ENCODE measurements at places on chromosomes 7 and 10.
A peak's percentile ranks its signal among the peaks of the same experiment; 100 is the strongest.

DNA sequence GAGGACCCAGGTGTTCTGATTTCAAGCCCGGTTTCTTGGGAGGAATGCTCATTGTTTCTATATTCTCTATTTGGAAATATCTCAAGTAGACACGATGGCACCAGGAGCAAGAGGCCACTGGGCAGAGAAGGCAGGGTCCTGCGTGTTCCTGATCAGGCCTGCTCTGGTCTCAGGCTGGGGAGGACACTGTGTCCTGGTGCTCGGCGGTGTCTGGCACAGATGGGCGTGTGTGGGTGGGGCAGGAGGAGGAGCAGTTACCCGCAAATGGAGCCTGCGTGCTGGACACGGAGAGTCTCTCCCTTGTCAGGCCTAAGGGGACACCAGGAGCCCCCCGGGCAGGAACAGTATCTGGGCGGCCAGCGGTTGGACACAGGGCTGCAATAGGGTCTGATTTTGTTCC lies 25.9 kb upstream of the GOLGA7B start:
- DNase-seq = no peak

DNA sequence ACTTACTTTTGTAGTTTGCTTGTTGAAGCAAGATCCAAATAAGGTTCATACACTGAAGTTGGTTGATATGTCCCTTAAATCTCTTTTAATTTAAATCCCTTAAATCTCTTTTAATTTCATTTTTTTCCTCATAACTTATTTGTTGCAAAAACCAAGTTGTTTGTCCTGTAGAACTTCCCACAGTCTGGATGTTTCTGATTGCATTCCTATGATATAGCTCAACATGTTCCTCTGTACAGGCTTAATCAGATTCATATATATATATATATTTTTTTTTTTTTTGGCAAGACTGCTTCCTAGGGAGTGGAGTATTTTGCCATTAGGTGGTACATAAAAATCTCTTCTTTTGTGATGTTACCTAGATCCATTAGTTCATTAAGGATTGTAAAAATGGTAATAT lies 174.9 kb upstream of the MKLN1 start:
- DNase-seq = no peak

DNA sequence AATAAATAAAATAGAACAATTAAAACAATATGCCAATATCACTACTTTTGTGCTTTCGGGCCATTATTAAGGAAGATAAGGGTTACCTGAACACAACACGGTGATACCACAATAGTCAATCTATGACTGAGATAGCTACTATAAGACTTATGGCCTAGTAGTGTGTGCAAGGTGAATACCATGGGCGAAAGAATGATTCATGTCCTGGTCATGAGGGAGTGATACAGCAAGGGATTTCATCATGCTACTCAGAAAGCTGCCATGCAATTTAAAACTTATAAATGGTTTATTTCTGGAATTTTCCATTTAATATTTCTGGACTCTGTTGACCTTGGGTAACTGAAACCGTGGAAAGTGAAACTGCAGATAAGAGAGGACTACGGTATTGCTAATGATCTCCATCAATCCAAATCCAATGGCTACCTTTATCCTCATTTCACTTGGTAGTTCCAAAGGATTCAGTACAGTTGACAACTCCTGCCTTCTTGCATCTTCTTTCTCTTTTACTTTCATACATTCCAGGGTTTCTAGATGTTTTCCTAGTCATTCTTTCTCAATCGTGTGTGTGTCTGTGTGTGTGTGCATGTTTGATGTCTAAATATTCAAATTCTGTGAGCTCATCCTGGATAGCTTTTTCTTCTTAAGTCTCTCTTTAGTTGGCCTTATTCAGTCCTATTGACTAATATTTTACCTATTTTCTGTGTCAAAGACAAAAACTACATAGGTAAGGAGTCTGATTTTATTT lies 100.5 kb upstream of the MAGI2 start:
- no peak for DNase-seq

DNA sequence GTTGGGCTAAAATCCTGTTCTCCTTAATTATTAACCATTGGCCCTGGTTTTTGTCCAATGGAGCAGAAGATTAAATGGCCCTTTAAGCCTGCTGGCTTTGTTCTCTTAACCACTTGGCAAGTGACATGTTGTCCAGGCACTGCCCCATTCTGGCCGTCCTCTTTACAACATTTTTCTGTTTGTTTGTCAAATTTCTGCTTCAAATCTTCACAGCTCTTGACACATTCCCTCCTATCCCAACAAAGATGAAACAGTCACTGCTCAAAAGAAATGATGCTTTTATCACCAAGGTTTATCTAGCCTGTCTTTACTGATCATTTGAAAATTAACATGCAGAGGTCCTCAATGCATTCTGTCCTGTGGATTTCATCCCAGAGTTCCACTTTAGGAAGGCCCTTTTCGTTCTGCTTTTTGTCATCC lies 700.4 kb downstream of the KCNMA1 start:
- no peak for DNase-seq

DNA sequence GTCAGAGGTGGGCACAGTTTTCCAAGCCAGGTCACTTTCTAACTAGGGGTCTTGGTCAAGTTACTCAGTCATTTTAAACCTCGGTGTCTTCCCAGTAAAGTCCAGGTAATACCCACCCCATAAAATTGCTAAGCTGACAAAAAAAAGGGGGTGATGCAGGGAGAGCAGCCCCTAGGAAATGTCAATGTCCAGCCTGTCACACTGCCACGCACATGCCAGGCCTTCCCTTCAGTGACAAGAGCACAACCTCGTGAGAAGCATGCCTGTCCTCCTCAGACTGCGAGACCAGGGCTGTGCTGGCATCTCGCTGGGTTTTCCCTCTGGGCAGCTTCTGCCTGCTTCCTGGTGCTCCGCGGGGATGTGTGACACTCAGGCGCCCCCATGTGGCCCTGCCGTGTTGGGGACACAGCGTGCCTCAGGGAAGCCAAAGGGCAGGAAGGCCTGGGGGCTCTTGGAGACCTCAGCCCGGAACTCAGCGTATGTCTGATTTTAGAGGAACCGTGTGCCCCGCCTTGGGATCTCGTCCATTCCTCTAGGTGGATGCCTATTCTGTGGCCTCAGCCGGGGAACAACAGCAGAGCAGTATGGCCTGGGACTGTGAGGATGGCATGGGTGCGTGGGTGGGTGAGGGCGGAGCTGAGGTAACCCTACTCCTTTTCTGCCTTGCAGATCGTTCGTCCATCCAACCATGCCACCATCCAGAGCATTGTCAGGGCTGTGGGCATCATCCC lies 10.2 kb upstream of the GDF2 start:
- DNase-seq = peak; percentile 93

DNA sequence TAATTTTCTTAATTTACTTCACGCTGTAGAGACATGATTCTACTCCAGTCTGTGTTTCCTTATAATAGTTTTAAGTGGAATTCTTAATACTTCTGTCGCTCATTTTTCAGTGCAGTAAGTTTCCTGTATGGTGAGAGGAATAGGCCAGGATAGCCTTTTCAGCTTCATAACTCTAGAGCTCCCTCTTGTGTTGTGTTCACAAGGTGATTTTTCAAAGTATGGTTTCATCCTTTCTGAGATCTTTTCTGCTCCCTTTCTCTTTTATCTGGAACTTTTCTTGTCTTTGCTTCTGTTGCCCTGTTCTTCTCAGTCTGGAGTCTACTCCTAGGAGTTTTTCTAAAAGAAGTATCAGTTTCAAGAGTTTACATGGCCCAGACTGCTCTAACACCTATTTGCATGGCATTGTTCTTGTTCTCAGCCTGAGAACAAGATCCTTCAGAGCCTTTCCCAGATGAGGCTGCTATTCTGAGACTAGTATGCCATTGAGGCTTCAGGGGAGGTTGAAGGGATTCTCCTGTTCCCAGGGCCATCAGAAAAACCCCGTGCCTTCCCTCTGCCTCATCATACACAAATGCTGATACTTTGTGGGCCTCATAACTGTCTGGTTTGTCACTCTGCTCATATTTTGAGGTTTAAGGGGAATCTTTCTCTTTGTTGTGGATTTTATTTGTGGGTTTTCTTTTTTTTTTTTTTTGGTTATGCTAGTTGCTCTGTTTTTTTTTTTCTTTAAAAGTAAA lies 21.8 kb downstream of the NET1 start:
- no peak for DNase-seq

DNA sequence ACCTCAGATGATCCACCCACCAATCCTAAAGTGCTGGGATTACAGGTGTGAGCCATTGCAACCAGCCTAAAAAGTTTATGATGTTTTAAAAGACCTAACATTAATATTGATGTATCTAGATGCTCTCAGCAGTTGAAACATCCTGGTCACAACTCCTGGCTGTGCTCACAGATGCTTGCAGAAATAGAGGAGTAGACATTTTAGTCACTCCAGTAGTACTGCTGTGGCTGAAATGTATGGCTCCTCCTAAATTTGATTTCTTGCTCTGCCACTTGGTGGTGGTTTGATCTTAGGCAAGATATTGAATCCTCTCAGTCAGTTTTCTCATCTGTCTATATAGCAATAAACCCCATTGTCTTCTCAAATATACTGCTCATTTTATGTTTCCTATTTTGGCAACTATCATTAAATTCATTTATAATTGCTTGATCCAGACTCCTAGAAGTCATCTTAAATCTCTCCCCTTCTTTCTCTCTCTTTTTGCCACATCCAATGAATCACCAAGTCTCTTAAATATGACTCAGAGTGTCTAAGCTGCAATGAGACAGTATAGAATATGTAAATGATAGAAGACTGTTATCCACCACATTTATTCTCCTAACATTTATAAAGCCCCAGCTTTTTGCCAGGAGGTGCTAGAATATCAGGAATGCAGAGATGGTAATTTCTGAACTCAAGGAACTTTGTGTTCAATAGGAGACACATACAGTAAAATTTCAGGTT lies 78.1 kb upstream of the NRBF2 start:
- no peak for DNase-seq

DNA sequence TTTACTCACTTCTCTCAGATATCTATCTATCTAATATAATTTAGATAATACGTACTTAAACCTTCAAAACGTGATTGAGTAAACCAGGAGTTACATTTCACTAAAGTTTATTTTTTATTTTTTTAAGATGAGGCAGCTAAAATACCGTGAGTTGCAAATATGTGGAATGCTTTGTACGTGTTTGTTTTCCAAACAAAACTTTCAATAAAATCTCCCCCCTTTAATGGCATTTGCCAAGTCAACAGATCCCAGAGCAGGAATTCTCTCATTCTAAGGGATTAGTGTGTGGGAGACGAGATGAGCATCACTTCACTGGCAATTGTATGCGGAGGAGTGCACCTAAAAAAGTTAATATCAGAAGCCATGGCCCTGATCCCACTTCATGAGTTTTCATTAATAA lies 53.7 kb upstream of the MAGI2 start:
- DNase-seq = no peak

DNA sequence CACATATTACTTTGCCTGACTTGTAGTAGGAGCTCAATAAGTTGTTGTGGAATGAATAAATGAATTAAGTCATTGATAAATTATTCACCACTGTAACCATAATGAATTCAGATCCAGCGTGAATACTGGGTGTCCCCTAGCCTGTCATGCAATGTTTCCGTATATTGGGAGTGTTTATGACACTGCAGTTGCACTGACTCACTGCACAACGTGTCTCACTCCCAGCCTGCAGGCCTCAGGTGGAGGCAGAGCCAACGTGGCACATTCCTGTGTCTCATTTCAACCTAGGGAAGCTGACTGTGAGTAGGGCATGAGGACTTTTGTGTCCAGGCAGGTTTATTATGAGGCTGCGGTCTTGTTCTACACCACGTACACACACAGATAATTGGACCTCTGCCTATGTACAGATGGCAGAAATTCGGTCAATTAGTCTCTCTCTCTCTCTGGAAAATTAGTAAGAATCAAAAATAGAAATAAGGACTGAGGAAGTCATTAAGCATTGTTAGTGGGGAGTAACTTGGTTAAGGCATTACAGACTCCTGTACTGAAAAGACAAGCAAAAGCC lies 299.1 kb upstream of the IGFBP3 start:
- DNase-seq = peak; percentile 82

All from Peyer's patch (tissue), 4 donors.